ENCODE measurements at places on chromosomes 16 and 17. TPM values are rescaled to one million over a fixed set of nuclear protein-coding genes. Genes with fewer than 3 reads are reported as not detected.

DNA sequence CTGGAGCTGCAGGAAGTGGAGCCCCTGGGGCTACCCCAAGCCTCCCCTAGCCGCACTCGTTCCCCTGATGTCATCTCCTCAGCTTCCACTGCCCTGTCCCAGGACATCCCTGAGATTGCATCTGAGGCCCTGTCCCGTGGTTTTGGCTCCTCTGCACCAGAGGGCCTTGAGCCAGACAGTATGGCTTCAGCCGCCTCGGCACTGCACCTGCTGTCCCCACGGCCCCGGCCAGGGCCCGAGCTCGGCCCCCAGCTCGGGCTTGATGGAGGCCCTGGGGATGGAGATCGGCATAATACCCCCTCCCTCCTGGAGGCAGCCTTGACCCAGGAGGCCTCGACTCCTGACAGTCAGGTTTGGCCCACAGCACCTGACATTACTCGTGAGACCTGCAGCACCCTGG, 4.1 kb upstream of the NRN1L start:
- no peak for DNase-seq
- peaks cover 99% of the 10 kb centered on the region for H3K36me3 ChIP-seq
- no peaks in the 10 kb centered on the region for H3K27me3 ChIP-seq
- H3K27ac ChIP-seq: no peak overlapping the region

DNA sequence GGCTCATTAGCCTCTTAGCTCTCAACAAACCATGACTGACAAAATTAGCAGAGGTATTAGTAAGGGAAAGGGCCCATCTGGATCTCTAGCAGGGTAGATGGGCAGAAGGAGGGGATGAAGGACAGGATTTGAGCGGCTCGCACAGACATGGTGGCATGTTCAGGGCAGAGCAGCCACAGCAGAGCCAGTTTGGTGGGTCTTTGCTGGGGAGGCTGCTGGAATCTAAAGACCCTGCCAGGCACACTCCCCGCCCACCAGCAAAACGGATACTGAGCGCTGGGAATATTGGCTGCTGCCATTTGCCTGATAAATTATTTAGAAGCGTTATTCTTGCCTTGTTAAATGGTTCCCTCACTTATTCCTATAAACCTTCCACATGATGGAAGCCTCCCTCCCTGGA, 20.7 kb upstream of the NAT9 start:
- no peak overlapping the region for H3K27ac ChIP-seq
- H3K36me3 ChIP-seq: peaks cover 87% of the 10 kb centered on the region
- no peaks in the 10 kb centered on the region for H3K27me3 ChIP-seq
- no peaks in the 10 kb centered on the region for H3K4me1 ChIP-seq

DNA sequence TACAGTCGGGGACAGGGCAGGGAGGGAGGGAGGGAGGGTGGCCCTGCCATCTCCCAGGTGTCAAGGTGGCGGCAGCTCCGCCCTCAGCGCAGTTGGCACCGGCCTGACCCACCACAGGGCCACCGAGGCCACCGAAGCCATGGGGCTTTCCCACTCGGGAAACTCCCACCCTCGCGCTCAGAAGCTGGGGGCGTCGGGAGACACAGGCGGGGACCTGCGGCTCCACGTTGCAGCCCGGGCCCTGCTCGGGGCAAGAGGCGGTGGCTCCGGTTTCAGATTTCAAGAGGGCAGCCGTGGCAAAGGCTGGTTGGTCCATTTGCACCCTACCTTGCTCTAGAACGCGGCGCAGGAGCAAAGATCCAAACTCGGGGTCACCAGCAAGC, 544 bp downstream of the CYB561 start:
- peaks cover 3% of the 10 kb centered on the region for H3K36me3 ChIP-seq
- H3K4me3 ChIP-seq: peak overlapping the region; percentile 60
- H3K4me1 ChIP-seq: peaks cover 19% of the 10 kb centered on the region
- no peaks in the 10 kb centered on the region for H3K27me3 ChIP-seq
- peak overlapping the region; percentile 86 for H3K27ac ChIP-seq

DNA sequence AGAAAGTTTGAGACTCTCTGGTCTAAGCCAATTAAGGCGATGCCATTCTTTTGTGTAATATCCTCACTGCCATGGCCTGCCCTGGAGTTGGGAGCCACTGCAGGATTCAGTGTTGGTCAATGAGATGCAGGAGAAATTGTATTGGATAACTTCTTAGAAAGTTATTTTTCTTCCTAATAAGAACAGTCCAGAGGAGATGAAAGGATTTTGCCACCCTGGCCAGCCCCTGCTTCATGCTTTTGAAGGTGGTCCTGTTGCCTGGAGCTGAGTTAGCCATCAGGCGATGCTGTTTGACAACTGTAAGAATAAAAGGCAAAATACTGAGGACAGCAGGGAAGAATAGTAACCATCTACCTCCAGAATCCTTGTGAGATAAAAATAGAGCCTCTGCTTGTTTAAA, 35.4 kb upstream of the CNTNAP4 start:
- H3K4me1 ChIP-seq: no peaks in the 10 kb centered on the region
- H3K36me3 ChIP-seq: no peaks in the 10 kb centered on the region
- no peaks in the 10 kb centered on the region for H3K27me3 ChIP-seq
- H3K27ac ChIP-seq: no peak overlapping the region
- H3K4me3 ChIP-seq: no peak overlapping the region

DNA sequence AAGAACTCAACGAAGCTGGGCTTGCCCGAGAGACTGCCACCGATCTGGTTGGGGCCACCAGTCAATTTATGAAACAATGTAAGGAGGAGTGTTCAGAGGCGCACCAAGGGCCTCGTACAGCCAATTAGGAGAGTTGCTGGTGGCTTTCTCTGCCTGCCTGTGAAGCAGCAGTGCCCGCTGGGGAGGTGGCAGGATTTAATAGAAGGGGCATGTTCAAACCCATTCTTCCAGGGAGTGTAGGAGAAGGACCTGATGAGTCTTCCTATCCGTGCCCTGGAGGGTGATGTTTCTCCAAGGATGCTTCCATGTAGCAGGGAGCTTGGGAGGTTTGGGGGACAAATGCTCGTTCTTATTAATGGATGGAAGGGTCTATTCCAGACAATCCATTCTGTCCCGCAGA, 178.4 kb downstream of the CCDC182 start:
- H3K4me1 ChIP-seq: peaks cover 21% of the 10 kb centered on the region
- H3K27ac ChIP-seq: no peak overlapping the region
- DNase-seq: no peak
- H3K27me3 ChIP-seq: no peaks in the 10 kb centered on the region

DNA sequence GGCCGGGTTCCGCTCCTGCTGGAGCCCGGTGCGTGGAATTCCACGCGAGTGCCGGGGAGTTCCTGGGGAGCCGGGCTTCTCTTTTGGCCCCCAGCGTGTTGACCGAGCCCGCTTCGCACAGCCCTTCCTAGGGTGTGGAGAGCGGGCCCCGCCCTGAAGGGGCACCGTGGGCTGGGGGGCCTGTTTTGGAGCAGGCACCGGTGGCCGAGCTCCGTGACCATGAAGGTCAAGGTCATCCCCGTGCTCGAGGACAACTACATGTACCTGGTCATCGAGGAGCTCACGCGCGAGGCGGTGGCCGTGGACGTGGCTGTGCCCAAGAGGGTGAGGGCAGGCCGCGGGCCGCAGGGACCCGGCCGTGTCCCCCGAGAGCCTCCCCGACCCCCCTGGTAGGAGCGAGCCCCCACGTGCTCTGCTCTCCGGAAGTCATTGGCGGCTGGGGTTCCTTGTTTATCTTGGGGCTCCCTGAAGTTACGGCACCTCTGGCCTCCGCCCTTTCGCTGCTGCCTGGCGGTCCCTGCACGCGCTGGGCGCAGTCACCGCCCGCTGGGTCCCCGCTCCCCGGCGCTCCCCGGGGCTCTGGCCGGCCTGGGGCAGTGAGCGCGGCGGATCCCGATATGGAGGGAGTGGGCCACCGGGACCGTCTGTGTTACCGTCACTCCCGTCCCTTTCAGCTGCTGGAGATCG, 528 bp downstream of the HAGHL start:
- peak; percentile 37 for DNase-seq
- peak overlapping the region; percentile 30 for H3K4me3 ChIP-seq
- H3K4me1 ChIP-seq: peaks cover 19% of the 10 kb centered on the region

The MED13 gene
- total RNA-seq: 47.9 TPM

The NAA60 gene
- total RNA-seq: 4.6 TPM

The STH gene
- total RNA-seq: not detected
